ENCODE measurements at places on chromosomes 4 and X.

- no peak for DNase-seq
Observed at GRCh38 chr4:96097040-96097607, 257.2 kb downstream of the PDHA2 start.

- DNase-seq: no peak
Observed at GRCh38 chr4:85514783-85515182, 39.8 kb downstream of the ARHGAP24 start.

DNA sequence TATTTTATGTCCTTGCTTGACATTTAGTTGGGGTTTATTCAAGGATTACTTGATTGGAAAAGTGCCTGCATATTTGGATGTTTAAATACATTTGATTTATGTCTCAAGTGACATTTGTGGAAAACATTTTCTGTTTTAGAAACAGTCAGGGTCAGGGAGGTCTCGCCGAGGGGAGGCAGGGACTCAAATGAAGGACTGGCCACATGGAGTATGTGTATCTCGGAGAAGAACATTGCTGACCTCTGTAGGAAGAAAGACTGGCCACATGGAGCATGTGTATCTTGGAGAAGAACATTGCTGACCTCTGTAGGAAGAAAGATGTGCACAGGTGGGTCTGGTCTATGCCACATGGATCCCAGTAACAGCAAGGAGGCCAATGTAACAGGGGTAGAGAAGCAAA lies 233.6 kb downstream of the TRIML1 start:
- DNase-seq: no peak

DNA sequence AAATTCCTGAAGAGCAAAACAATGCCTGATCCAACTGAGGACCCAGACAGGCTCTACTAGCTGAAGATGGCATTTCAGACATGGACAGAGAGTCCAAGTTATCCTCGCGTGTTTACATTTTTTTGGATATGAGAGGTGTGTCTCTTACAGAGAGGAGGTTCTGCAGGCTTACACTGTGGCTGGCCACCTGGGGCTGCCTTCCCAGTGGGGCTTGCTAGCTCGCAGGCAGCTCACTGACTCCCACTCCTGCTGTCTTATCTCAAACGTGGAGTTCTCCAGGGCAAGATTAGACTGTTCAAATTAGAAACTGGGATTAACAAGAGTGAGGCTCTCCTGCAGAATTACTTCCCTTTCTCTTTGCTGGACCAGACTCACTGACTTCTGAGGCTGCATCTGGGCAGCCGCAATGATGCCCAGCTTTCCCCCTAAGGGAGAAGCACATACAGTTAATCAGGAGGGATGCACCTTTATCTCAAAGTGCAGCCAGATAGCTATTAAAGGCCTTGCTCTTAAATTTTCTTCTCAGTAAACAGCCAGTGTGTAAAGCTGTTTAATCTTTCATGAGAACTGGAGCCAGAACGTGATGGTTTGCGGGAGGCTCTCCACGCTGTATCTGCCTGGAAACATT lies 123.0 kb downstream of the ENPP6 start:
- DNase-seq: no peak

GRCh38 chr4:125423124-125423523 lies 108.4 kb downstream of the FAT4 start:
- no peak for DNase-seq

DNA sequence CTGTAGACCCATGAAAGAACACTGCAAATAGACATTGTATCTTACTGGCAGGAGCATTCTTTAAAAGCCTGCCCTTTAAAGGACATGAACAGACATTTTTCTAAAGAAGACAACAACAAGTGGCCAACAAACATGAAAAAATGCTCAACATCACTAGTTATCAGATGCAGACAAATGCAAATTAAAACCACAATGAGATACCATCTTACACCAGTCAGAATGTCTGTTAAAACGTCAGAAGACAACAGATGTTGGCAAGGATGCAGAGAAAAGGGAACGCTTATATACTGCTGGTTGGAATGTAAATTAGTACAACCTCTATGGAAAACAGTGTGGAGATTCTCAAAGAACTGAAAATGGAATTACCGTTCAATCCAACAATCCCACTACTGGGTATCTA lies 77.2 kb downstream of the ATP10D start:
- DNase-seq: no peak

- no peak for DNase-seq
Observed at GRCh38 chr4:22686141-22686540, 6.6 kb upstream of the GBA3 start.

GRCh38 chrX:72128881-72129280 lies 2.8 kb downstream of the RTL5 start:
- DNase-seq: no peak

- DNase-seq: no peak
Observed at GRCh38 chrX:132144061-132144460, 16.2 kb upstream of the FRMD7 start.

DNA sequence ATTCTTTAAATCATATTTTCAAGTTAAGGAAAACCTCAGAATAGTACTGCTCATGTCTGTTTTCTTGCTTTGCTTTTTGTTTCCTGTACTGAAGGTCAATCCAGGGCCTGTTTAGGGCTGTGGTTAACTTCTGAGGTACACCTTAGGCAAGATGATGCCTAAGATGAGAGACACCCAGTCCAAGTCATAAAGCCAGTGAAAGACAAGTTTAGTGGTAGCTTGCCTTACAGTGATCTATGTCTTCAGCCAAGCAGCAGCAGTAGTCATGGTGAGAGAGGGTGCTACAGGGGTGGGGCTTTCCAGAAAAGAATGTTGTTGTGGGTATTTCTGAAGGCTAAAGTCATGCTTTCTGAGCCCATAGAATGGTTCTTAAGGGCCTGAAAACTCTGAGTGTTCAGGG lies 173.7 kb downstream of the VSIG4 start:
- DNase-seq: no peak

DNA sequence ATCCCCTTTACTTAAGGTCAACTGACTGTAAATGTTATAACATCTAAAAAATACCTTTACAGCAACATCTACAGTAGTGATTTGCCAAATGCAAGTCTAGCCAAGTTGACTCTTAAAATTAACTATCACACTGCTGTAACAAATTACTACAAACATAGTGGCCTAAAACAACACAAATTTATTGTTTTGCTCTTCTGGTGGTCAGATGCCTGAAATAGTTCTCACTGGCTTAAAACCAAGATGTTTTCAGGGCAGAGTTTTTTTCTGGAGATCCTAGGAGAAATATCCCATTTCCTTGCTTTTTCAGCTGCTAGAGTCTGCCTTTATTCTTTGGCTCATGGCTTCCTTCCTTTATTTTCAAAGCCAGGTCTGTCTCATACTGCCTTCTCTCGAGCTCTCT lies 120.5 kb downstream of the ADGRL3 start:
- DNase-seq: no peak

GRCh38 chrX:77003956-77004355 lies 443.2 kb upstream of the FGF16 start:
- no peak for DNase-seq

GRCh38 chr4:3387154-3387942 lies 54.4 kb upstream of the HGFAC start:
- no peak for DNase-seq

DNA sequence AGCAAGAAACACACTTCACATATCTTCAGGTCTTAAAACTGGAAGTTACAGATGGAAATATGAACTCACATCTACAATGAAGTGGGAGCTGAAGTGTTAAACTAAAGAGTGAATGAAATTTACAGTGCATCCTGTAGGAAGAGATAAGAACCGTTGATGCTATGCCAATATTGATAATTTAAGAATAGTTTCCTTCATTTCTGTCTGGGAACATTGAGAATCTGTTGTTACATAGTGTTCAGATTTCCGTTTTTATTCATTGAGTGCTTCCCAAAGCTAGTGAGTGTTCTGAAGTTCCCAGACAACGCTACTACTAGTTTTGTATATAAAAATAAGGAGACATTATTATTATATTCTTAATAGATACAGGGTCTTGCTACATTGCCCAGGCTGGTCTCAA lies 52.3 kb downstream of the UBE2K start:
- no peak for DNase-seq

- DNase-seq: no peak
Observed at GRCh38 chr4:39235696-39236095, 53.4 kb downstream of the WDR19 start.
